ENCODE measurements at places on chromosomes 1 and 21.

DNA sequence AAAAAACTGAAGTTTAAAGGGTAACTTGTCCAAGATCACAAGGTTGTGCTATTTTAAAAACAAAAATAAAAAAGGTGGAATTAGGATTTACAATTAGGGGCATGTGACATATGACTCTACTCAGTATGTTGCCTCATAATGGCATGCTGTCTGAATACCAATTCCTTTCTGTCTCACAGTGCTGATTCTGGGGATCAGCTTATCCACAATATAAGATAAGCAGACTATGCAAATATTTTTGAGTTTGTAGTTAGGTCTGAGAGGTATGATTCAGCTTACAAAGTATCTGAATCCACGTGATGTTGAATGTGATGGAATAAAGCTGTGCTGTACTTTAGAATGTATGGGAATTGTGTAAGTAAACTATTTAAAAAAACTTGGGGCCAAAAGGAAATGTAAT lies 216.6 kb downstream of the HHIPL2 start:
- DNase-seq, result no peak

DNA sequence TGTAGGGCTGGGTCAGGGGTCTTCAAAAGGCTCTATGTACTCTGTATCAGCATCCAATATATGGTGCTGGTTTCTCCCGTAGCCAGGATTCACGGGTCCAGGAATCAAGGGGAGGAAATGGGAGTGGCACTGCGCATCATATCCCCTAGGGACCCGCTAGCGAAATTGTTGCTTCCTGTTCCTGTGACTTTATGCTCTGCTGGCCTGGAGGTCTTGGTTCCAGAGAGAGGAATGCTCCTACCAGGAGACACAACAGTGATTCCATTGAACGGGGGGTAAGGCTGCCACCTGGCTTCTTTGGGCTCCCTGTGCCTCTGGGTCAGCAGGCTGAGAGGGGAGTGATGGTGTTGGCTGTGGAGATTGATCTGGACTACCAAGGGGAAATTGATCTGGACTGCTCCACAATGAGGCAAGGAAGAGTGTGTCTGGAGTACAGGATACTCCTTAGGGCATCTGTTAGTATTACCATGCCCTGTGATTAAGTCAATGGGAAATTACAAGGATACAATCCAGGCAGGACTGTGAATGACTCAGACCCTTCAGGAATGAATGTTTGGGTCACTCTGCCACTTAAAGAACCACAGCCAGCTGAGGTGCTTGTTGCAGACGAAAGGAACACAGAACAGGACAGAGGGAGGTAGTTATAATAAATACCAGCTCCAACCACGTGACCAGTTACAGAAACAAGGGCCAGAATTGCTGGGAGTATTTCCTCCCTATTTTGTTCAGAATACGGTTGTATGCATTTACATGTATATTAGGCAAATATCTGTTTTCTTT lies 10.2 kb downstream of the SPSB1 start:
- no peak for DNase-seq

GRCh38 chr1:113976609-113977278 lies 2.5 kb upstream of the OLFML3 start:
- DNase-seq, result no peak

GRCh38 chr1:44526295-44527073 lies 121.4 kb downstream of the RNF220 start:
- DNase-seq, result no peak

GRCh38 chr1:29121516-29121935 lies 2.2 kb downstream of the TMEM200B start:
- no peak for DNase-seq

All from NCI-H1092 treated with DMSO at 0.1 percent for 48 hours (cell line).